Motor neuron (in vitro differentiated cells): ENCODE measurements at places on chromosomes 1 and 21. TPM values are rescaled to one million over a fixed set of nuclear protein-coding genes. Genes with fewer than 3 reads are reported as not detected.

DNA sequence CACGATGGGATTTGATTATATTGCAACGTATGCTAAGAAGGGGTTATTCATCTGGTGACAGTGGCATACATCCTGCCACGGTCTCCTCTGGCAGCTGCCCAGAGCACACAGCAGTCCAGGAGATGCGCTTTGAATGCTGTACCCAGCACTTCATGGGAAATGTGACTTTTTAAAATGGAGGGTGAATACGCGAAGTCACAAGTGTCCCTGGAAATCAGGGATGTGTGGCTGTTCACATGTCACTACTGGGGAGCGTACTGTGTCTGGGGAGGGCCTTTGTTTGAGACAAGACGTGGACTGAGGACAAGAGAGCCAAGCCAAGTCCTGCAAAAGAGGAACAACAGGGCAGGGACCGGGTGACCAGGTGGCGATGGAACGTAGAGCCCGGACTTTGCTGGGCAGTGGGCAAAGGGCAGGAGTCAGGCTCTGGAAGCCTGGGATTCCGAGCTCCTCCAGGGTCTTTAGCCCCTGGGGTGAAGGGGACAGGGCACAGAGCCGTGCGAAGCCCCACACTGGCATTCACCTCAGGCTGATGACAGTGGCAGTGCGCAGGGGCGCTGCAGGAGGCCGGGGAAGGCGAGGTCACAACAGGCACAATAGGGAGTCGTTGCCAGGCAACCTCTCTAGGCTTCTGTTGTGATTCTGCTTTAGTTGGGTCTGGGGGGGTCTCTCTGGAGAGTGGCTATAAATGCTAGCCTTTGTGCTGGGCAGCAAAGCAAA lies 11.4 kb upstream of the ZBTB21 start:
- peak; percentile 84 for ATAC-seq

DNA sequence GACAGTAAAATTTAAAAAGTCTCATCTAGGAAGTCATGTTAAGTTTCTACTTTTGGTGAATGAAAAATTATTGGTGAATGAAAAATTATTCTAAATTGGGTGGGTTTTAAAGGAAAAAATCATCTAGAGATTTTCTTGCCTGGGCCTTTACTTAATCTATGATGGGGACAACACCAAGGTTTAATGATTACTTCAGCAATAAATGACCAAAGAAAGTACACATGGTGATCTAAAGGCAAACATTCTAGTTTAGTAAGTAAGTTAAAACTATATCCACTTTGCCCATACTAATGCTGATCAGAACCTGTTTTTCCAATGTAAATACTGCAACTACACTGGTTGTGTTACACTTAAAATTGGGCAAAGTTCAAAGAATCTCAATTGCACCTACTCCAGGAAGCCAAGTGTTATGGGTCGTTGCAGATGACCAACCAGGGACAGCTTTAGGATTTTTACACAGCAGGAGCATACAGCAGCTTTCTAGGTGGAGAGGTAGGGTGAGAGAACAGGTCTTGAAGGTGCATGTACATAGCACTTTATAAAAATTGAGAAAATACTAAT lies 14.6 kb upstream of the RPL5 start:
- ATAC-seq: no peak

- no peak for ATAC-seq
These were observed 10.0 kb upstream of the LRRC8C start for GRCh38 chr1:89622895-89623294.

DNA sequence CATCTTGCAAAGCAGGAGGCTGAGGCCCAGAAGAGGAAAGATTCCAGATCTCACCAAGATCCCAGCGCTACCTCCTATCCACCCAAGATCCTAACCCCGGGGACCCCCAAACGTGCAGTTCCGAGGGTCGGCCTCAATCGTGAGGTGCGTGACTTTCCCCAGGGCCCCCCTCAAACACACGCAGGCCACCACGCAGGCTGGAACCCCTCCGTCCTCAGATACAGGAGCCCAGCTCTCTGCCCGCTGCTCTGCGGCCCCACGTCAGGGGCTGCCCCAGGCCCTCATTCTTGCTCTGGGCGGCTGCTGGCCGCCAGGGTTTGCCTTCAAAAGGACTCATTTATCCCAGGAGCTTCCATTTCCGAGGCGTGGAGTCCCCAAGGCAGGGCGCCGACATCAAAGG lies 39.9 kb downstream of the KRTAP10-1 start:
- ATAC-seq: no peak

DNA sequence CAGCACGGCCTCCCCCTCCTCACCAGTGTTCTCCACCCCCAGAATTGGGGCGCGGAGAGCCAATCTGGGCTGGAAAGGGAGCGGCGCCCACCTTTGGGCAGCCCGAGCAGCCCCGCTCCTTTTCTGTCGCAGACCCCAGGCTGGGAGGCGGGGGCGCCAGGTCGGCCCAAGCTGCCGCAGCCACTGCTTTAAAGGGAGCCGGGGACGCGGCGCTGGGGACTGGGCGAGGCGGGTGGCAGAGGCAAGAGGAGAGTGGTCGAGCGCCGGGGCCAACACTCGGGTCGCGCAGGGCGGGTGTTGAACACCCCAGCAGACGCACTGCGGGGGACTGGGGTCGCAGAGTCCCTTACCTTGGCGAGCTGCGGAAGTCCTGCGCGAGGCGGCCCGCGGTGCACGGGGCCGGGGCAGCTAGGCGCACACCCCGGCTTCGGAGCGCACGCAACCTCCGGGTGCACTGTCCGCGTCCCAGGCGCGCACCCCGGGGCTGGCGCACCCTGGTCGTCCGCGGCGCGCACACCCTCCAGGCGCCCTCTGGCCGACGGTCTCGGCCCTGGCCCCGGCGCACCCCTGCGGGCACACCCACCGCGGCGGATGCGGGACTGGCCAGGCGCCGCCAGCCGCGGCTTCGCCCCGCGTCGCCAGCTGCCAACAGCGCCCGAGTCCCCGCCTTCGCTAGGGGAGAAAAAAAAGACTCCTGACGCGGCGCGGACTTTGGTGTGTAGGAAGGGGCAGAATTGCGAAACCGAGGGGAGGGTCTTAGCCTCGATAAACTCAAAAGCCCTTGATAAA lies at the start of gene KANK4:
Gene KANK4, minus strand, starts transcription at position 679 of the 789 bp plus-strand sequence. CDS start 37,870 bp downstream, outside the sequence.
- peak; percentile 72 for ATAC-seq

DNA sequence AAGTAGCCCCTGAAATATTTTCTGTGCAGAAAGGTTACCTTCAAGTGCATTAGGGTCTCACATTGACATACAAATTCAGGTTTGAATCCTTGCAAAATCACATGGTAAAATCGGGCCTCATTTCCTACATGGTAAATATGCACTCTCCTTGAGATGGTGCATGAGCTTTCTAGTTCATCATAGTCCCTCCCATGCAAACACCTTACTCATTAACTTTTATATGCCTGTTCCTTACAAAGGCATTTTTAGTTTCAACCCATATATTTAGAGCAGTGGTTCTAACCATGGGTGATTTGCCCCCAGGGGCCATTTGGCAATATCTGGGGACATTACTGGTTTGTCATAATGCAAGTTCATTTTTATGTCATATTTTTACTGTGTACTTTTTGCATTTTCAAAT lies 37.2 kb downstream of the PBX1 start:
- no peak for ATAC-seq

- no peak for ATAC-seq
These were observed 89.7 kb downstream of the ADARB1 start for GRCh38 chr21:45164124-45164511.

GRCh38 chr1:59699227-59699847 lies 115.4 kb upstream of the HOOK1 start:
- ATAC-seq: peak; percentile 44

DNA sequence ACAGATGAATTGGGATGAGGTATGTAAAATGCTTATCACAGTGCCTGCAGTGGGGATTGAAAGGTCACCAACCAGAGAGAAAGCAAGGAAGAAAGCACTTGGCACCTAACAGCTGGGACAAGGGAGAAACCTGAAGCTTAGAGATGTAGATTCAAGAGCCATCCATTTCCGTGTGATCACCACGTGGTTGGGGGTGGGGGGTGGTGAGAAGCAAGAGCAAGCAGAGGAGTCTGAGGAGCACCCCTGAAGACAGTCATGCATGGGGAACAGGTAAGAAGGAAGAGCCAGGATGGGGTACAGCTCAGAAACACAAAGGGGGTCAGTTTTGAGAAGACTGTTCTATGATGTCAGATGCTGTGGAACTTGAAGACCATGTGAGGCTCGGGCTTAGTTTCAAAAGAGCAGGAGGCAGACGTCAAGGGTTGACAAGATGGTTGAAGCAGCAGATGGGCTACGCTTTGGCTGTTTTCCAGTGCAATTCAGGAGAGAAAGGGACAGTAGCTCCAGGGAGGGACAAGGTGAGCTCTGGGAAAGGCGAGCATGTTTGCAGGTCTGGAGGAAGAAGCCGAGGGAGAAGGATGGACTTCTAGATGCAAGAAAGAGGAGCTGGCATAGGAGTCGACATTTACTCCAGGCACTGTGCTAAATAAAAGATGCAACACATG lies 17.4 kb downstream of the KANK4 start:
- ATAC-seq: no peak

FCRL1 gene
- 0.14 and 0.78 TPM in 2 replicates for total RNA-seq
